ENCODE measurements at places on chromosomes 12 and 14. TPM values are rescaled to one million over a fixed set of nuclear protein-coding genes. Genes with fewer than 3 reads are reported as not detected.
A peak's percentile ranks its signal among the peaks of the same experiment; 100 is the strongest.

DNA sequence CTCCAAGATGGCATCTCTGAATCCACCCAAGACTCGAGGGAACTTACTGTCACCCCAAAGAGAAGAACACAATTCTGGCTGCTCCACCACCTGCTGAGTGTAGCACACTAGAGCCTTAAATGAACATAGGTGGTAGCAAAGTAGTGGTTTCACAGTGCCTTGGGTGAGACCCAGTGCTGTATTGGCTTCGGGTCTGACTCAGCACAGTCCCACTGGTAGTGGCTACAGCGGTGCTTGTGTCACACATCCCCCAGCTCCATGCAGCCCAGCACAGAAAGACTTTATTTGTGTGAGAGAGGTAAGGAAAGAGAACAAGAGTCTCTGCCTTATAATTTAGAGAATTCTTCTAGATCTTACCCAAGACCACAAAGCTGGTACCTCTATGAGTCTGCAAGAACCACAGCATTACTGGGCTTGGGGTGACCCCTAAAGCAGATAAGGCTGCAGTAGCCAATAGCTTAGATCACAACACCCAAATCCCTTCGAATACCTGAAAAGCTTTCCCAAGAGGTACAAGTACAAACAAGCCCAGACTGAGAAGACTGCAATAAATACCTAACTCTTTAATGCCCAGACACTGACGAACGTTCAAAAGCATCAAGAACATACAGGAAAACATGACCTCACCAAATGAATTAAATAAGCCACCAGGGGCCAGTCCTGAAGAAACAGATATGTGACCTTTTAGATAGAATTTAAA, 83.3 kb upstream of the SLC38A4 start:
- no peaks in the 10 kb centered on the region for H3K27me3 ChIP-seq
- DNase-seq = no peak
- no peak overlapping the region for H3K4me3 ChIP-seq
- peak overlapping the region; percentile 12 for H3K27ac ChIP-seq
- no peaks in the 10 kb centered on the region for H3K36me3 ChIP-seq
- H3K4me1 ChIP-seq = no peaks in the 10 kb centered on the region

DNA sequence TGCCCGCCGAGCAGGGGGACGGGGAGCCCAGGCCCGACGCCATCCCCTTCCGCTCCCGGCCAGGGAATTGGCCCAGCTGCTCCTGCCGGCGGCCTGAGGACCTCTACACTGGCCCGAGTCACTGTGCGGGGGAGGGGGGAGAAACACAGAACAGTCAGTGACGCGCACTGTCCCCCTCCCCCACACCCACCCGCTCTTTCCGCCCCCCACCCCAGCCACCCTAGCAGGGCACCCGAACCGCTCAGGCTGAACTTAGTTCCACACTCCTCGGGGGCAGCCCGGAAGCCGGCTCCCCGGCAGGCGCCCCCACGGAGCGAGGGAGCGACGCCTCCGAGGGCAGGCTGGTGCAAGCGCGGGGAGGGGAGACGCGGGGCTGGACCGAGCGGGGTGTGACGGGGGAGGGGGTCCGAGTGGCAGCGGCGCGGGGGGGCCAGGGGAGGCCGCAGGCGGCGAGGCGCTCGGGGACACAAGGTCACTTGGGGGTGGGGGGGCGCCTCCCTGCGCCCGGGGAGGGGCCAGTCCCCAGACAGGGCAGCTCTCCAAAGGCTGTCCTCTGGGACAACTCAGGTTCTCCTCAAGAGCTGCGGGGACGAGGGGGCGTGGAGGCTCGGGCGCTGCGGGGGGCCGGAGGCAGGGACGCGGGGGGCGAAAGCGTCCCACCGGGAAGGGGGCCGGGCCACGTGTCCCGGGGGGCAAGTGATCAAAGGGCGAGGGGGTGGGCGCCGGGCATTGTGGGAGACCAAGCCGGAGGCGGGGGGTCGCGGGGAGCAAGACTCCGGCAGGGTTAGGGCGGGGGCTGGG, 648 bp downstream of the CHD4 start:
- DNase-seq = peak; percentile 56
- peaks cover 34% of the 10 kb centered on the region for H3K4me1 ChIP-seq
- peak overlapping the region; percentile 80 for H3K4me3 ChIP-seq

DNA sequence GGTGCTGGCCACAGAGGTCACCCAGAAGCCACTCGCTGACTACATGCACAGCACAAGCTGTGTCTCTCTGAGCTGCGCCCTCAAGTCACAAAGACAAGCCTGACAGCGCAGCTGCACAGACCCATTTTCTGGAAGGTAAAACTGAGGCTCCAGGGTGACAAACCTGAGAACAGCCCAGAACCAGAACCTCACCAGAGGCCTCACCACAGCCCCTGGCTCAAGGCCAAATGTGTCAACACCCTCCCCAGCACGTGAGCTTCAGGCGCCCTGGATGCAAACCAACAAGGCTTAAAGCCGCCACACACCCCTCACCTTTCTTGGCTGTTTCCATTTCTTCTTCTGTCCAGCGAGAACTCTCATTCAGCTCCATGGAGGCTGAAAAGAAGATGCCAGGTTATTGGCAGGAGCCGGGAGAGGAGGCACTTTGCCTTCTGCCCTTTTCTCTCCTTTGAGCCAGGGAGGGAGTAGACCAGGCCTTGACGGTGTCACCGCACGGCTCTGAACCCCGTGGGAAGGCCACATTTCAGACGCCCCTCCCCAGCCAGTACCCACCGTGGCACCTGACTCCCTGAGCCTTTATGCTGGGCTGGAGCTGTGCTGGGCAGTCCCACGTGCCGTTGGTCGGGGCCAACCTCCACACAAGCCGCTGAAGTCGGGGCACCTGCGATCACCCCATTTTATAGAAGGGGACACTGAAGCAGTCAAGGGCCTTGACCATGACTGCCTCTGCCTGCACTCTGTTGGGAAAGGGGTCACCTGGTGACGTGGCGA, 103.1 kb downstream of the RFLNA start:
- DNase-seq = no peak
- peak overlapping the region; percentile 91 for H3K27ac ChIP-seq
- peaks cover 87% of the 10 kb centered on the region for H3K36me3 ChIP-seq
- no peaks in the 10 kb centered on the region for H3K27me3 ChIP-seq
- H3K4me1 ChIP-seq = peaks cover 35% of the 10 kb centered on the region
- no peak overlapping the region for H3K4me3 ChIP-seq

GRCh38 chr12:27521981-27522380, 2.0 kb upstream of the PPFIBP1 start:
- no peak overlapping the region for H3K4me3 ChIP-seq
- H3K4me1 ChIP-seq = peaks cover 9% of the 10 kb centered on the region
- H3K36me3 ChIP-seq = no peaks in the 10 kb centered on the region
- H3K27ac ChIP-seq = no peak overlapping the region
- H3K27me3 ChIP-seq = no peaks in the 10 kb centered on the region
- DNase-seq = no peak

- peaks cover 9% of the 10 kb centered on the region for H3K4me1 ChIP-seq
- H3K27me3 ChIP-seq = no peaks in the 10 kb centered on the region
- no peak overlapping the region for H3K4me3 ChIP-seq
- DNase-seq = no peak
These were observed 3.8 kb downstream of the RPS29 start for GRCh38 chr14:49582113-49582977.

DNA sequence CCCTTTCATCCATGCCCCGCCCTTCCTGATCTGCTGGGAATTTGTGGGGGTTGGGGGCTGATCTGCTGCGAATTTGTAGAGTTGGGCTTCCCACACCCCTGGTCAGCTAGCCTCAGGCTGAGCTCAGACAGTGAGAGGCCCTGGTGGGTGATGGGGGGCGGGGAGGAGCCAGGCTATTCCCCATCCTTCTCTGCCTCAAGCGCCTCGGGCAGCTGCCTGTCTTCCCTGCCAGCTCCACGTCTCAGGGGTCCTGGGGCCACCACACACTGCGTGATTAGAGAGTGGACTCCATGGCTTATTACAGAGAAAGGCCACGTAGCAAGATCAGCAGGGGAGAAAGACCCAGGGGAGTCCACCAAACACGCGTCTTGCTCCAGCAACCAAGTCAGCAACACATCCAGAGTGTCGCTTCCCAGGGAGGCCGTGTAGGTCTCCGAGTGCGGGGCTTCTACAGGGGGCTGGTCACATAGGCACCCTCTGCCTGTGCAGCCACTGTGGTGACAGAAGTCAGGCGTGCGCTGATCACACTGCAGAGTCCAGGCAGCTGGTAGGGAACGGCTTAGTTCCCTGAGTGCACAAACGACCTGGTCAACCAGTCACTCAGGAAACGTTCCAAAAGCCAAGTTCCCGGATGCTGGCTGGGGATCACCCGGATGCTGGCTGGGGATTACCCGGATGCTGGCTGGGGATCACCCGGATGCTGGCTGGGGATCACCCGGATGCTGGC, 254.4 kb upstream of the SFSWAP start:
- no peaks in the 10 kb centered on the region for H3K36me3 ChIP-seq
- DNase-seq = no peak
- no peaks in the 10 kb centered on the region for H3K4me1 ChIP-seq
- no peak overlapping the region for H3K4me3 ChIP-seq
- peaks cover 5% of the 10 kb centered on the region for H3K27me3 ChIP-seq

GRCh38 chr12:3611860-3612703, 121.1 kb downstream of the PRMT8 start:
- DNase-seq = no peak
- H3K27me3 ChIP-seq = peaks cover 3% of the 10 kb centered on the region
- H3K36me3 ChIP-seq = no peaks in the 10 kb centered on the region
- no peak overlapping the region for H3K4me3 ChIP-seq
- no peak overlapping the region for H3K27ac ChIP-seq

DNA sequence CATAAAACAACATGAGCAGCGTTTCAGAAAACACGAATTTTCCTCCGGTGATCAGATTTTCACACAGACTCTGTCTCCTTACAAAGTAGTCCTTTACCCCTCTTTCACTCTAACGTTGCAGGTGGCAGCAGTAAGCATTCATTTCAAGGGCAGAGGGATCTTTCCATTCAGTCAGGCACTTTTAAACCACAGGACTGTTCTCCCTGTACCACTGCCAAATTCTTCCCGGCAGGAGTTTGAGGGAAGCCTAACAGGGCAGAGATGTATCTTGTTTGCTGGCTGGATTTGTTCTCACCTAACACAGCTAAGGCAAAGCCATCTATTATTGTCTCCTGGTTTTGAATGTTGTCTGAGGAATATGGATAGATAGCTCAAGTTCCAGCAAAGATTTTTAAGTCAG, 1187.3 kb upstream of the SEL1L start:
- no peak for DNase-seq
- no peak overlapping the region for H3K4me3 ChIP-seq
- no peaks in the 10 kb centered on the region for H3K27me3 ChIP-seq
- no peaks in the 10 kb centered on the region for H3K4me1 ChIP-seq

DNA sequence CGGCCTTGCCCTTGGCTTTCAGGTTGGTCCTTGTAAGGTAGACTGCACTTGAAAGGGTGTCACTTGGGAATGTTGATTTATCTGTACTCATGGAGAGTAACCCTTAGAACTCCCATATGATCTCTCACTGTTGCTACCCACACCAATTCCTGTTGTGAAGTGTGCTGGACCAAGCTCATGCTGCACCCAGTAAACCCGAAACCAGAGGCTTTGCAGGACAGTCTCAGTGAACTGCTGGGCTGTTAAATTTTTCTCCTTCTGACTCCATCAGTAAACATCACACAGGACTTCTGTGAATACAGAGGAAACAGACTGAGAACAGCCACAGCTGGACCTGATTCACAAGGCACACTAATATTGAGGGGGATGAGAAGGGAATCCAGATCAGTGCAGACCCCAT, 783.0 kb downstream of the TMEM121 start:
- no peaks in the 10 kb centered on the region for H3K4me1 ChIP-seq
- no peak overlapping the region for H3K27ac ChIP-seq
- no peak for DNase-seq
- no peak overlapping the region for H3K4me3 ChIP-seq
- H3K27me3 ChIP-seq = no peaks in the 10 kb centered on the region
- no peaks in the 10 kb centered on the region for H3K36me3 ChIP-seq

- H3K27ac ChIP-seq = no peak overlapping the region
- no peak for DNase-seq
- no peak overlapping the region for H3K4me3 ChIP-seq
- H3K36me3 ChIP-seq = peaks cover 29% of the 10 kb centered on the region
- no peaks in the 10 kb centered on the region for H3K27me3 ChIP-seq
- no peaks in the 10 kb centered on the region for H3K4me1 ChIP-seq
These were observed 12.6 kb downstream of the DHRS1 start for GRCh38 chr14:24286996-24287395.

- H3K4me1 ChIP-seq = no peaks in the 10 kb centered on the region
- no peaks in the 10 kb centered on the region for H3K36me3 ChIP-seq
- H3K27me3 ChIP-seq = no peaks in the 10 kb centered on the region
- H3K27ac ChIP-seq = no peak overlapping the region
- DNase-seq = peak; percentile 8
These were observed 457.7 kb upstream of the TMEM132C start for GRCh38 chr12:127809275-127809674.

DNA sequence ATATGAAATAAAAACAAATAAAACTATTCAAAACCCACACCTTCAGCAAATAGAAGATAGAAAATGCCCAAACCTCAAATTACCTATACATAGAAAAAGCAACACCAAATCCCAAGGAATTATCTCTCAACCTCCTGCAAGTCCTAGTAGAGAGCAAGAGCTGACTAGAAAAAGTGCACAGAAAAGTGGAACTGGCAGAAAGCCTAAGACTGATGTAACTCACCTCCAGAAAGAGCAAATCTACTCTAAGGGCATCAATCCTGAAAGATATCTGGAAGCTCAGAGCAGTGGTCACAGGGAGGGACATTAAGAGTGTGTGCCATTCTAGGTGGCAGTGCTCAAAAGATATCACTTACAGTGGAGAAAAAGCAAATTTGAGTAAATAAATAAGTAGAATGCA, 62.1 kb upstream of the PLEKHG7 start:
- H3K27ac ChIP-seq = no peak overlapping the region
- H3K4me3 ChIP-seq = no peak overlapping the region
- H3K36me3 ChIP-seq = no peaks in the 10 kb centered on the region
- H3K4me1 ChIP-seq = peaks cover 4% of the 10 kb centered on the region
- H3K27me3 ChIP-seq = no peaks in the 10 kb centered on the region

NPAS3 gene
- polyA plus RNA-seq = 1.0 TPM

CLEC9A gene
- 2.5 TPM for polyA plus RNA-seq

KRT7 gene
- polyA plus RNA-seq = 8.6 TPM

Measured in large intestine (tissue), 12 donors.